Anterior cingulate cortex (tissue), 58 donors: ENCODE measurements at places on chromosomes 5 and 9.
A peak's percentile ranks its signal among the peaks of the same experiment; 100 is the strongest.

DNA sequence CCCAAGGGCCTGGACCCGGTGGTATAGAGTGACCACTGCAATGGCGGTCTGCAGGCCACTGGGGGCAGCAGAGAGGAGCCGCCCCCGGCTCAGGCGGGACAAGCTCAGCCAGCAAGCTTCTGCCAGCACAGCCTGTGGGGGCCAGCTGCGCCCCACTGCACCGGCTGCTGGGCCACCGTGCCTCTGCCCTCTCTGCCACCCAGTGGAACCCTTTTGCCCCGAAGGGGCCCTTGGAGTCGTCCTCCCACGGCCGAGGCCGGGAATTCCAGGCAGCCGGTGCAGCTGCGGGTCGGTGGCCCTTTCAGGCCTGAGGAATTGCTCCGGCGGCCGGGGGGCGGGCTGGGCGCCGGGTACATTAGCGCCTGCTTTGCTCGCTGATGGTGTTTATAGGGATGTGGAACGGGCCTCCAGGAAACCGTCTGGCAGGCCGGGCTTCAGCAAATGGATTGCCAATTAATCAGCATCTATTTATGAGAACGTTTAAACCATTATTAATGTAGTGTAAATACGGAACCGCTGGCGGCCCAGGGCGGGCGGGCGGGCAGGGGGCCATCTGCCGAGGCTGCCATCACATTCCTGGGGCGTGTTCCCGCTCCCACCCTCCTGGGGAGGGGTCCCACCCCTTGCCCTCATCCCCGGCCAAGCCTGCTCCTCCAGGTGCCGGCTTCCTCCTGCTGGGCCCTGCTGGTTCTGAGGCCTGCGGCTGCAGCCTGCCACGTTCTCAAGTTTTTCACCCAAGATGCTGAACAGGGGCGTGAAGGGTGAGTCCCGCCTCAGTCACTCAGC lies 127.4 kb downstream of the BARX1 start:
- no peak for DNase-seq

DNA sequence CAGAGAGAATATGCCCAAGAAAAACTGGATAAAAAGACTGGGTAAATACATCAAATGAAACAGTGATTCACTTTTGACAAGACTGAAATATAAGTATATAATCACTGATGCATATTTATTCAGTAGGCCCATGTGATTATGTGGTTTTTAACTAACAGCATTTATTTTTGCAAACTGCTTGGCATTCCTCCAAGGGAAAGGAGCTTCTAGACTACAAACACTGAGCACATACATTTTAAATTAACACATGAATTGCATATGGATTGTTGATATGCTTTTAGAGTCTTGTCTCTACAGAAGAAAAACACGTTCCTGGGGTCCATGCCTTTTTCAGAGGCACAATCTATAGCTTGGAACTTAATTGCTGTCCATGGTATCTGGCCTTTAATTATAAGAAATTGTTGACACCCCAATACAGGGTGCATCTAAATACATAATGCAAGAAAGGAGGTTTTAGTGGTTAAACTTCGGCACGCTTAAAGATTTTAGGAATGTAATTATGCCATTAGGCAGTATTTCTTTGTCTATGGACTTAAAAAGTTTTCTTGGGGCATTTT lies 6.9 kb upstream of the MEIKIN start:
- no peak for DNase-seq

- no peak for DNase-seq
Observed at GRCh38 chr5:21918451-21918850, 934.7 kb downstream of the CDH12 start.

DNA sequence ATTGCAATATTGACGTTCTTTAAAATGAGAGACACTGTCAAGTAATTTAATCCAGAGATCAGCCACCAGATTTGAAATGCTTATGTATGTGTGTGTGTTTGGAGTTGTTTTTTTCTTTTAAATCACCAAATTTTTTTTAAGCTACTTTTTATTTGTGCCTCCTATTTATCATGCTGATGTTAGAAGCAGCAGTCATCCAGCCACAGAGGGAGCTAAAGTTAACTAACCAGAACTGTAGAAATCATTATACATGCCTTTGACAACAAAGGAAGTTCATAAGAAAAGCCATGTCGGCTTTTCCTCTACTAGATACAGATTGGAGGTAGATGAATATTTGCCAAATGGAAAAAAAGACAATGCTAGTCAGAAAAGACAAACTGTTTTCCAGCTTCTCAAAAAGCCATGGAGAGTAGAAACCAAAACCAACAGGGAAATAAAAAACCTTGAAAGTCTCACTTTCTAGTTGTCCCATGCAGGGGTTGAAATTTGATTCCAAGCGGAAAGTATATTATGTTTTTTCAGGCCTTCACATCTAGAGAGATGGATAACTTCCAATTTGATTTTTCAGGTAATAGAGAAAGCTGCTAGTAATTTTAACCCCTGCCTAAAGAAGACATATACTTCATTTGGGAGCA lies 4.5 kb downstream of the PURA start:
- no peak for DNase-seq

DNA sequence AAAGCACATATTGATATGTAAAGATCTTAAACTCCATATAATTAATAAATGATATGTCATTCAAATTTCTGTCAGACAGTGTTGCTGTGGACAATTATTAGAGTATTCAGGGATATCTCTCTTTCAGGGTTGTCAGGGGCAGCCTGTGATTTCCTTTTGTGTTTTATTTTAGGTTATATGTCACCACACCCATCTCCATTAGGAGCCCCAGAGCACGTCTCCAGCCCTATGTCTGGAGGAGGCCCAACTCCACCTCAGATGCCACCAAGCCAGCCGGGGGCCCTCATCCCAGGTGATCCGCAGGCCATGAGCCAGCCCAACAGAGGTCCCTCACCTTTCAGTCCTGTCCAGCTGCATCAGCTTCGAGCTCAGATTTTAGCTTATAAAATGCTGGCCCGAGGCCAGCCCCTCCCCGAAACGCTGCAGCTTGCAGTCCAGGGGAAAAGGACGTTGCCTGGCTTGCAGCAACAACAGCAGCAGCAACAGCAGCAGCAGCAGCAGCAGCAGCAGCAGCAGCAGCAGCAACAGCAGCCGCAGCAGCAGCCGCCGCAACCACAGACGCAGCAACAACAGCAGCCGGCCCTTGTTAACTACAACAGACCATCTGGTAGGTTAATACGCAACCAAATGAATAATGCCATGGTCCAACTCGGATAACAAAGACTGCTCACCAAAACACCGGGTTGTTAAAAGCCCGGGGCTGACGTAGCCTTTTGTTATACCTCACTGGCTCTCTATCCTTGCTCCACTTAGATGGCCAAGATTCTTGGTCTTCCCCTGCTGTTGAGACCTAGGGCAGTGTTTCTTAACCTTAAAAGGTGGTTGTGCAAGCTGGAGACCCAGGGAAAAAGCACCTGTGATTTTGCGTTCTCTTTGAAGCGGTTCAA lies 24.4 kb downstream of the SMARCA2 start:
- no peak for DNase-seq

DNA sequence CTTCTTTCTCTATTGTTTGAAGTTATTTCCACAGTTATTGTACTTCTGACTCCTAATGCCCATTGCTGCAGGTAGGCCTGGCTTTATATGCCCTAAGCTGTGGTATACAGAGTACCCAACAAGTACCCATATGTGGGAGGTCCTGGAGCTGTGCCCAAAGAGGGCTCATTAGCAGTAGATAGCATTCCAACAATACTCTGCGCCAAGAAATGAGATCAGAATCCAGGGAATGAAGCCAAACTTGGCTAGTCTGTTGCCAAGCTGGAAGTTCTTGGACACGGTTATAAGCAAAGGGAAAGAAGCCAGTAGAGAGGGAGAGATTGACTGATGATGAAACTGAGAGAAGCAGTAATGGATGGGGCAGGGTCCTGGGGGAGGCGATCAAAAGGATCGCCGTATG lies 29.7 kb upstream of the FAM169A start:
- DNase-seq, result peak; percentile 52

DNA sequence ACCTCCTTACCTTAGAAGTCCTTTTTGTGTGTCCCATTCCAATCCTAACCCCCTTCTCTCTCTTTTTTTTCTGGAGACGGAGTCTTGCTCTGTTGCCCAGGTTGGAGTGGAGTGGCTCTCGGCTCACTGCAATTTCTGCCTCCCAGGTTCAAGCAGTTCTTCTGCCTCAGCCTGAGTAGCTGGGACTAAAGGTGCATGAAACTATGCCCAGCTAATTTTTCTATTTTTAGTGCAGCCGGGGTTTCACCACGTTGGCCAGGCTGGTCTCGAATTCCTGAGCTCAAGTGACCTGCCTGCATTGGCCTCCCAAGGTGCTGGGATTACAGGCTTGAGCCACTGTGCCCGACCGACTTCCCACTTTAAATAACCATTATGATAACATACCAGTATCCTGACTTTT lies 17.5 kb downstream of the TMEM38B start:
- DNase-seq, result no peak
